ENCODE measurements at places on chromosomes 1 and 21. TPM values are rescaled to one million over a fixed set of nuclear protein-coding genes. Genes with fewer than 3 reads are reported as not detected.

LRRC71 gene
- not detected for total RNA-seq

CELA3B gene
- total RNA-seq, result not detected

ELF3 gene
- 55.2 TPM for total RNA-seq

LCE2C gene
- total RNA-seq, result not detected

PLA2G5 gene
- not detected for total RNA-seq

CLIC4 gene
- 141 TPM for total RNA-seq

MXRA8 gene
- total RNA-seq, result 29.8 TPM

CYP2J2 gene
- total RNA-seq, result 0.25 TPM

MASP2 gene
- not detected for total RNA-seq

CGN gene
- total RNA-seq, result 32.6 TPM

SLC6A9 gene
- total RNA-seq, result 5.7 TPM

LRRC38 gene
- 0.51 TPM for total RNA-seq

CDK18 gene
- total RNA-seq, result 93.1 TPM

IL12RB2 gene
- total RNA-seq, result not detected

OR2L2 gene
- not detected for total RNA-seq

CACNA1E gene
- 4.7 TPM for total RNA-seq

KCNA2 gene
- 0.11 TPM for total RNA-seq

SLC45A1 gene
- 0.52 TPM for total RNA-seq

GRHL3 gene
- 0.31 TPM for total RNA-seq

EPHA2 gene
- 64.3 TPM for total RNA-seq

NTNG1 gene
- total RNA-seq, result 3.5 TPM

BEND5 gene
- 5.3 TPM for total RNA-seq

RGSL1 gene
- total RNA-seq, result not detected

S100A9 gene
- not detected for total RNA-seq

IGSF3 gene
- 23.9 TPM for total RNA-seq

CFHR3 gene
- 0.70 TPM for total RNA-seq

Measured in endodermal cell (in vitro differentiated cells).